ENCODE measurements at places on chromosomes 11 and 22. TPM values are rescaled to one million over a fixed set of nuclear protein-coding genes. Genes with fewer than 3 reads are reported as not detected.

GRCh38 chr22:50678651-50679521 lies 6.3 kb downstream of the SHANK3 start:
- no peak for DNase-seq

The NRGN gene
- 2.9 TPM for total RNA-seq

The TSGA10IP gene
- total RNA-seq = not detected

GRCh38 chr22:32706149-32706548 lies 95.4 kb upstream of the TIMP3 start:
- no peak for DNase-seq

DNA sequence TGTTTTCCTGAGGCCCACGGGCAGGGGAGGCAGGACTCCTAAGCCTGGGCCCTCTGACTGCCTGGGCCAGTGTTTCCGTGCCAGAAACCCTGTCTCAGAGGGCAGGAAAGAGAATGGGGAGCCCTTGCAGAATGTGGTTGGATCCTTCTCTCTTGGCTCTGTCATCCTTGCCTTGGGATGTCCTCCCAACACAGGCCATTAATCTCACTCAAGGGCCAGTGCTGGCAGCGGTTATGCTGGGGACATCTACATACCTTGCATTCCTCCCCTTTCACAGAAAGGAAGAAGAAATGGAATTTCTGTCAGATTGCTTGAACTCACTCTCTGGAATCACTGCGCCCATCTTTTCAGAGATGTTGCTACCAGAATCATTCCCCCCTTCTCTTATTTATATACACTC lies 296.9 kb downstream of the KIRREL3 start:
- no peak for DNase-seq

The ANO1 gene
- total RNA-seq = 36.7 TPM

DNA sequence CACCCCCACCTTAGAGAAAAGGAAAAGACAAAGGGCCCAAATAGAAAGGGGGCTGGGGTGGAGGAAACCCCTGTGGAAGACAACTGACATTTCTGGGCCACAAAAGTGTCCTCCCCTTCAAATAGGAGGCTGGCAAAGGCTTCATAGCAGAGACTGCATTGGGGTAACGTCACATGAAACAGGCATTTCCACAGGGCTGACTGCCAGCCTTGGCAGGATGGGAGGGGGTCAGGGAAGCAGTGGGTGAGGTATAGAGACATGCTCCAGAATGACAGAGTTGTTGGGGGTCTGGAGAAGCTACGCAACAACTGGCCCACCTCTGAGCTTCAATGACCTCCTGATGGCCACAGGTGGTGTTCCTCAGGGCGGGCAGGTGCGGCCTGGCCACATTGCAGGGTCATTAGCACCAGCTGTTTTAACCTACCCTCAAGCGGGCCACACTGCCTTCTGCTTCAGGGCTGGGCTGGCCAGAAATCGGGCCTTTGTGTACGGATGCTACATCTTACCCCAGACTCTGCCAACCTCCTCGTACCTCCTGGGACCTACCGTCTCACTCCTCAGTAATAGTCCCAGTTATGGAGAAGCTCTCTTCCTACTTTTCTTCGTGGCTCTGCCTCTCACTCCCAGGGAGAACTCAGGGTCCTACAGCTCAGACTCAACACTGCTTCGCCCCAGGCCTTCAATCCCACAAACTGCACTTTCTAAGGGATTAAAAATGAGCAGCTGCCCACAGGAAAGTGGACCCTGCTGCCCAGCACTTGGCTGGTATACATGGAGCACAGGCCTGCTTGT lies 160.0 kb upstream of the NCAM1 start:
- peak; percentile 66 for DNase-seq

The OR4D6 gene
- not detected for total RNA-seq

DNA sequence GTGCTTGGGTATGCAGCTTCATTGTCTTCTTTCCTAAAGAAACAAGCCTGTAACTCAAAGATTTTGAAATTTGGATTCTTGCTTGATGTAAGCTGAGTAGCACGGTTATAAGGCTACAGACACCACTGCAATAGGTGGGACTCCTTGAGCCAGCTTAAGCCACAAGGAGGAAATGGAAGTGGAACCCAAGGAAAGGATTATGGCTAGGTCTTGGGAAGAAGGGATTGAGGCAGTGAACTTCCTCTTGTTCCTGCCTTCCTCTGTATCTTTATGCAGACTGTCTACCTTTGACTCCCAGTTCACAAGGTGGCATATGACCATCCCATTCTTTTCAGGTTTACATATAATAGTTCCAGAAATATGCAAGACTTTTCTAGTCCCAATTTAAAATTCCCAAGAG lies 72.3 kb downstream of the BDNF start:
- DNase-seq = no peak

The HYLS1 gene
- total RNA-seq = 4.6 TPM

DNA sequence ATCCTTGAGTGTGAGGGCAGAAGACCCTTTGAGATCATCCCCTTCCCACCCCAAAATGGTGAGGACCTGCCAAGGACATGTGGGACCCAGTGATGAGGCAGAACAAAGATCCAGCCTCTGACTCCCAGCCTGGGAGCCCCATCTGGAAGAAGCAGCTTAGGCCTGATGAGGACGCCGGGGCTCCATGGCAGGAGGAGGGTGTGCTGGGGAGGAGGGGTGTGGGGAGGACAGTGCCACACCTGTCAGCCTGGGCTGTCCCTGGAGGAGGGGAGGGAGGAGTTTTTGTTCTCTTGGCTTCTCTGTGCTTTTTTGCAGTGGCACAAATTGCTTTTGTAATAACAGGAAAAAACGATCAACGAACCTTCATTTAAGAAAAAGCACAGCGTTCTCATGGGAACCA lies 44.4 kb upstream of the DAGLA start:
- DNase-seq = no peak

The CDC45 gene
- 6.3 TPM for total RNA-seq

DNA sequence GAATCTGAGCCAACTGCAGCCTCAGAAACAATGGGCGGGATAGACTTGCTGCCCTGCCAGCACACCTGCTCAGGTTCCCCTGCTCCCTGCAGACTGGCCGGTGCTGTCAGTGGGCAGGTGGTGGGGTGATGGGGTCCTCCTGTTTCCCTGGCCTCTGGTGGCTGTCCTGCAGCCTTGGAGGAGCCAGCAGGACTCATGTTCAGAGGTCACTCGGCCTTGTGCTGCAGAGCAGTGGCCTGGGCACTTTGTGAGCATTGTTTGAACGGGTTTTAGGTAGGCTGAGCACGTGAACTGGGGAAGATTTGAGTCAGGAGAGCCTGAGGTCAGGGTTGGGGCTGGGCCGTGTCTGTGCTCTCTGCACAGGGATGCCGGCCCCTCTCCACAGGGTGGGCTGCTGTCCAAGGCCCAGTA lies 17.6 kb downstream of the PPIL2 start:
- DNase-seq = no peak

The TRIM51 gene
- total RNA-seq = not detected

DNA sequence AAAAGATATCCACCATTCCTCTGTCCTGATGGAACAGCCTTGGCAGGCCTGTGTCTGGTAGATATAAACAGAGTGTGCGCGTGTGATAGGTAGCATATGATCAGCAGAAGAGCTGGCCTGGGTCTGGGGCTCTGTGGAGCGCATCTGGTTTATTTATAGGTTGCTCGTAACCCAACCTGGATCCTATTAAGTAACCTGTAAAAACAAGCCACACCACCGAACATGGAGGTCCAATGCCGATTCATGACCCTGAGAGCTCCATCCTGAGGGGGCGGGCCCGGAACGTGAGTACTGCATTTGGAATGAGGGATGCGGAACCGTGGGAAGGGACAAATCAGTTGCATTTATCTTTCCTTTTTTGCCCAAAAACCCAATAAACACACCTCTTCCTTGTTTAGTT lies 31.9 kb upstream of the APOL5 start:
- DNase-seq = no peak

- no peak for DNase-seq
Observed at GRCh38 chr11:57421805-57422204, 5.1 kb downstream of the SLC43A3 start.

DNA sequence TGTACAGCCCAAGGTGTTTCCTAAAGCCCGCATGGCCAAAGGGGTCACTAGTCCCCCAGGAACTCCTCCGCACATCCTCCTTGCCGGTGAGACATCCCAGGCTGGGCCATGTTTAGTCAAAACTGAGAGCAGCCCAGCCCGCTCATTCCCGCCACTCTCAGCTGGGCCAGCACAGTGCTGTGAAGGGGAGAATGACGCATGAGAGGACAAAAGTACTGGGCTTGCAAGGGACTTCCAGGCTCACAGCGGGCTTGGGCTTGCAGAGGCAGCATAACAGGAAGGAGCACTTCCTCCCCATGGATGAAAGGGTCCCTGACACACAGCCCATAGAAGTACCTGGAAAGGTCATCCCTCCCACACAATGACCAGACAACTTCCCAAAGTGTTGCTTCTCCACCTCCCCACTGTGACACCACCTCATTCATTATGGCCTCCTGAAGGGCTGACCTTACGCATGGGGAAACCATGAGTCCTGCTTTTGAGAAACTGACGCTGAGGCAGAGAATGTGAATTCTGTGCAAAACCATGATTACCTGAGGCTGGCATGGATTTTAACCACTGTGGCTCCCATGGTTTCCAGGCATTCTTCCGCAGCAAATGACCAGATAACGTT lies 19.1 kb downstream of the ETS1 start:
- DNase-seq = no peak

GRCh38 chr11:71927820-71928736 lies at the start of gene XNDC1N:
Gene XNDC1N (minus strand): TSS chr11:71928594. CDS start chr11:71923353, 5,241 bp downstream.
- no peak for DNase-seq

- no peak for DNase-seq
Observed at GRCh38 chr22:25174156-25174887, 25.3 kb upstream of the CRYBB3 start.

- DNase-seq = no peak
Observed at GRCh38 chr11:3221408-3222002, 2.9 kb upstream of the MRGPRG start.

The HORMAD2 gene
- not detected for total RNA-seq

GRCh38 chr22:33883561-33883960 lies 36.7 kb downstream of the LARGE1 start:
- DNase-seq = no peak

GRCh38 chr11:70191495-70192140 lies 11.5 kb upstream of the FADD start:
- peak; percentile 82 for DNase-seq

DNA sequence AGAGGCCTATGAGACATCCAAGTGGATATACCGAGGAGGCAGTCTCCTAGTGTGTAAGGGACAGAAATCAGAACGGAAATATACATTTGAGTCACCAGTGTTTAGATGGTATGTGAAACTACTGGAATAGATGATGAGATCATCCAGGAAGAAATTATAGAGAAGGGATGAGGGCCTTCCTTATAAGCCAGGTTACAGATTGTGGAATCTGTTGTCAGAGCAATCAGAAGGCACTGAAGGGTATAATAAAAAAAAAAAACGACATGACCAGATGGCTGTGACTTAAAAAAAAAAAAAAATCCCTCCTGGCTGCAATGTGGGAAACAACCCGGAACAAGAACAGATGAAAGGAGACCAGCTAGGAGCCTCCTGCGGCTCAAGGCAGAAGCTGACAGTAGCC lies 2.7 kb downstream of the MAJIN start:
- no peak for DNase-seq

DNA sequence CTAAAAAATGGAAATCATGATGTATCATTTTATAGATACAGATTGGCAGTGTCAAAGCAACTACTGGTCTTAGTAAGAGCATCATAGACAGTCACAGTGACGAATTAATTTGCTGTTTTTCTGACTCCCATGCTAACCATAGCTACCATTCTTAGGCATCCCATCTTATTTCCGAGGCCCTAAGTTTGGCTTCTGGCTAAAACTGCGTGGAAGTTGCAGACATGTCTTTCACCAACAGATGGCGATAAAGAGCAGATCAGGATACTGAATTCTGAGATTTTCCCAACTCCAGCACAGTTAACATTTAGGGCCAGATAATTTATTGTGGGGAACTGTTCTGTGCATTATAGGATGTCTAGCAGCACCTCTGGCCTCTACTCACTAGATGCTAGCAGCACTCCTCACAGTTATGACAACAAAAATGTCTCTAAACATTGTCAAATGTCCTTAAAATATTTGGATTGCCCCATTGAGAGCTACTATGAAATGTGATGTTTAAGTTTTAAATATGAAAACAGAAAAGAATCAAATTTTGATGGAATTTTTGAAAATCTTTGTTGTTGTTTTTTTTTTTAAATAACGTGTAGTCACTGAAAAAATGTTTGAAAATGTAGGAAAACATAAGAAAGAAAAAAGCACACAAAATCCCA lies 16.3 kb downstream of the OR2AG2 start:
- DNase-seq = peak; percentile 65

GRCh38 chr11:59791639-59792038 lies 18.9 kb downstream of the MRPL16 start:
- no peak for DNase-seq

GRCh38 chr11:116851626-116852025 lies 14.2 kb upstream of the APOA1 start:
- no peak for DNase-seq

The FGF4 gene
- total RNA-seq = not detected

GRCh38 chr11:126588630-126589491 lies 233.4 kb downstream of the ST3GAL4 start:
- DNase-seq = no peak

The FOLH1 gene
- 6.1 TPM for total RNA-seq

The CLMP gene
- total RNA-seq = 34.7 TPM

The ASPHD2 gene
- 0.41 TPM for total RNA-seq

- no peak for DNase-seq
Observed at GRCh38 chr11:94771951-94772350, 3.8 kb downstream of the AMOTL1 start.

DNA sequence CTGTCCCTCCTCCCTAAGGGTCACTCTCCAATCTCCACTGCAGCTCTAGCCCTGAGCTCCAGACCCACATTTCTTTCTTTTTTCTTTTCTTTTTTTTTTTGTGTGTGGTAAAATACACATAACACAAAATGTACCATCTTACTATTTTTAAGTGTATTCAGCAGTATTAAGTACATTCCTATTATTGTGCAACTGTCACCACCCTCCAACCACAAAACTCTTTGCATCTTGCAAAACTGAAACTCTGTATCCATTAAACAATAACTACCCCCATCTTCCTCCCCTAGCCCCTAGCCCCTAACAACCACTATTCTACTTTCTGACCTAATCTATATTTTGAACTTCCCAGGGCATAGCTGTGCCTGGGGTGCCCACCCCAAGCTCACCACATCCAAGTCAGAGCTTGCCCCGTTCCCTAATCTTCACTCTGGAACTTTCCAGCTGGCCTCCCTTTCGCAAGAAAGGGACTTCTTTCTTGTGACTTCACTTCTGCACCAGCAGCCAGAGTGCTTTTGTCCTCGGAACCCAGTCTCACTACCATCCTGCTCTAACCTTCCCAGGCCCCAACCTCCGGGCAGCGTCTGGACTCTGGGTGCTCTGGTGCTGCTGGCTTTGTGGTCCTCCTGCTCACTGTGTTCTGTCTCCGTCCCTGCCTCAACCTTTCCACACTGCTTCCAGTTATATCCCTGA lies 30.7 kb downstream of the PARVG start:
- no peak for DNase-seq

Data from tongue (tissue), 3 donors.